ENCODE measurements at places on chromosomes 6 and 20.

GRCh38 chr6:90338409-90338808, 41.8 kb upstream of the BACH2 start:
- no peak for DNase-seq

DNA sequence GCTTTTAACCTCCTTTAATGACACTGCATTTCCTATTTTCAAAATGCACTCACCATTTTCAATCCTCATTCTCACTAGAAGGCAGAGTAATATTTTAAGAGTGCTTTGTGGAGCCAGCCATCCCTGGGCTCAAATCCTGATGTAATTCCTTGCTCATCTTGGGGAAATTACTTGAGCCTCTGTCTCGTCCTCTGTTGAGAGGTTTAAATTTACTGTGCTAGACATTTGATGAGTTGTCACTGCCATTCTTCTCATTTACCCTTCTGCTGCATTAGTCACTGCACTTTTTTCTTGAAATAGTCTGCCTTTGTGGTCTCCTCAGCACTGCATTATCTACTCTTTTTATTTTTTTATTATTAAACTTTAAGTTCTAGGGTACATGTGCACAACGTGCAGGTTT, 150.0 kb upstream of the HDDC2 start:
- DNase-seq = no peak

DNA sequence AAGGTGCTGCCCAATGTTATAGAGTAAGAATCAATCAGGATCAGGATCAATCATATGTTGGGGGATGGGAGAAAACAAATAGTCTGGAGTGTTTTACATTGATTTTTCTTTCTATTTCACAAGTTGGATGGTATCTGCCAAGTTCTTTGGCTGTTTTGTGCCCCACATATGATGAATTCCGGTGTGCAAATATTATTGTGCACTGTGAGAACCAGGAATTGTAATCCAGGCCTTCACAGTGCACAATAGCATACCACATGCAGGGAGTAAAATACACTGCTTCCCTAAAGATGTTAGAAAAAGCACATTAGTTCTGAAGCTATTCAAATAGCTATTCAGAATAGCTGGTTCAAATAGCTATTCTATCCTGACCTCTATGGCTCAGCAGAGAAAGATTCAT, 133.7 kb downstream of the LCA5 start:
- DNase-seq = no peak

- DNase-seq = no peak
Measured at GRCh38 chr6:151494235-151494935, 568 bp downstream of the CCDC170 start.

- no peak for DNase-seq
Measured at GRCh38 chr6:146868671-146869209, 270.0 kb downstream of the ADGB start.

- peak; percentile 23 for DNase-seq
Measured at GRCh38 chr20:38139977-38140753, 24.9 kb downstream of the TGM2 start.

DNA sequence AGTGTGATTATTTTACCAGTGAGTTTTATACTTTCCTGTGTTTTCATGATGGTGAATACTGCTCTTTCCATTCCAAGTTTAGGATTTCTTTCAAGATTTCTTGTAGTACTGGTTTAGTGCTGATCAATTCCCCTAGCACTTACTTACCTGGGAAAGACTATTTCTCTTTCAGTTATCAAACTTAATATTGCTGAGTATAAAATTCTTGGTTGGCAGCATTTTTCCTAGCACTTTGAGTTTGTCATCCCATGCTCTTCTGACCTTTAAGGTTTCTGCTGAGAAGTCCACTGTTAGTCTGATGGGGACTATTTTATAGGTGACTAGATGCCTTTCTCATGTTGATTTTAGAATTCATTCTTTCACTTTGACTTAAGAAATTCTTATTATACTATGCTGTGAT, 842.8 kb upstream of the CITED2 start:
- no peak for DNase-seq

- DNase-seq = no peak
Measured at GRCh38 chr6:133468591-133468990, 227.4 kb downstream of the EYA4 start.

GRCh38 chr6:136701045-136701444, 91.2 kb downstream of the MAP3K5 start:
- no peak for DNase-seq

DNA sequence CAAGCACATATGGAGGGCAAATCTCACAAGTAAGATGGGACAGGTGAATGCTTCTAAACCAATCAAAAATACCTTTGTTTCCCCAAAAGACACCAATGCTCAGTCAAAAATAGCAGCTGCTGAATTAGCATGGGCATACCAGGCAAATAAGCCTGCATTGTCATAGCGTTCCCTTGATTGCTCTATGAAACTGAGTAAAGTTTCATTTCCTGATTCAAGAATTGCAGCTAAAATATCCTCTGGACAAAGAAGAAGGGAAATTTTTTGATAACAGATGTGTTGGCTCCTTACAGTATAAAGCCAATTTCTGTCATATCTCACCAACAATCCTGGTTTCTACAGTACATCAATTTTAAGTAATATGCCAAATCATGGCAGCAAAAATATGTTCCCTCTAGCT, 3.3 kb upstream of the TMEM14A start:
- DNase-seq = no peak

Data from NCI-H526 (cell line).